ENCODE measurements at places on chromosomes 6 and 20.

- no peak for DNase-seq
Observed at GRCh38 chr6:111119571-111120329, 32.4 kb downstream of the SLC16A10 start.

DNA sequence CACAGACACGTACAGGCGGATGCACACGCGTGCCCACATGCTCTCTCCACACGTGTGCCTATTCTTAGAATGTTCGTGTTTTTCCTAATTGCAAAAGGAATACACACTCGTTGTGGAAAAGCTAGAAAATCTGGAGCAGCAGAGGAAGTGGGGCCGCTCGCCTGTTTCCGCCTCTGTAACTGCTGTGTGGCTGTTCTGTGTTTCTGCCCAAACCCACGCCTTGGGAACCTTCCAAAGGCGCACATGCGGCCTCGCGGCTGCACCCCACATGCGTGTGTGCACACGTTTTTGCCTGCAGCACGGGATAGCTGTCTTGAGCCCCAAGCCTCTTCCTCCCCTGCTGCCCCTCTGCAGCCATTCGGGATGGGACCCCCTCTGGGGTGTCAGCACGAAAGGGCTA lies 12.2 kb downstream of the SLC17A9 start:
- no peak for DNase-seq

DNA sequence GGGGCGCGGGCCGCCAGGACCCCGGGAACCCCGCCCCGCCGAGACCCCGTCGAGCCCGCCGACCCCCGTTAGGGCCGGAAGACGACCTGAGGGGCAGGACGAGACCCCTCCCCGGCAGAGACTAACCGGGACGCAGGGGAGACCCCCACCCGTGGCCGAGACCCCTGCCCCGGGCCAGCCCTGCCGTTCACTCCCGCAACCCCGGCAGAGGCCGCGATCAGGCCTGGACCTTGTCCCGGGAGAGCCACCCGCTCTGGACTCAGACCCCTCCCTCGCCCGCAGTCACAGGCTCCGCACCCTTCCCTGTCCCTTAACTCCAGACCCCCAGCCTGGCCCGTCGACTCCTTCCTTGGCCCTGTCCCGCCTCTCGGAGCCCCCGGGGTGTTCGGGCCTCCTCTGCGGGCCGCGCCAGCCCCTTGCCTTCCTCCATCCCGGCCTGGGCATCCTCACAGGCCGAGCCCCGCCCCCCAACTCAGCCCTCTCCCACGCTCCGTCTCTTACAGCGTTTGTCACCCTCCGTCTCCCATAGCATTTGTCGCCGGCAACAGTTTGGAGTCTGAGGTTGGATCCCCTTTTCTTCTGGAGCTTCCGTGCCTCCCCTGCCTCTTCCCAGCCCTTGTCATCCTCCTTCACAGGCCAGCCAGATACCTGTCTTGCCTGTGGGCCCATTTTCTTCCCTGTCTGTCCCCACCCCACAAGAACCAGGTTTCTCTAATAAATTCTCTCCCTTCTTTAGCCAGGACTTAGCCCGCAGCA lies 569 bp downstream of the TCEA2 start:
- no peak for DNase-seq

GRCh38 chr6:13217206-13217905 lies 111.0 kb downstream of the TBC1D7 start:
- DNase-seq: no peak

DNA sequence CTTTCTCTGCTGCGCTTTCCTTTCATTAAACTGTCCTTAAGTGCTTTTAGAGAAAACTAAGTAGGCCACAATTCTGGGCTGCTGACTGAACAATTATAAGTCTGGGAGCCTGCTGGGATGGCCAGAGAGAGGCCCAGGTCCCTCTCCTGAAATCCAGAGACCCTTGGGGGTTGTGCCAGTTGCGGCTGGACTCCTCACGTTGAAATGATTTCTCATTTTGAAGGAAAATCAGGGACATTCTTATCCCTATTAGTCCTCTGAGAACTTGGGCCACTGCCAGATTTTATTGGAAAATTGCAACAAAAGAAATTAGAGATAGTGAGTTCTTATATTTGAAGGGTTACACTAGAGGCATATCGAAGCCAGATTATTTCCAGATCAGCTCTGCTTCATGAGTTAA lies 145.1 kb downstream of the CLIC5 start:
- DNase-seq: no peak

DNA sequence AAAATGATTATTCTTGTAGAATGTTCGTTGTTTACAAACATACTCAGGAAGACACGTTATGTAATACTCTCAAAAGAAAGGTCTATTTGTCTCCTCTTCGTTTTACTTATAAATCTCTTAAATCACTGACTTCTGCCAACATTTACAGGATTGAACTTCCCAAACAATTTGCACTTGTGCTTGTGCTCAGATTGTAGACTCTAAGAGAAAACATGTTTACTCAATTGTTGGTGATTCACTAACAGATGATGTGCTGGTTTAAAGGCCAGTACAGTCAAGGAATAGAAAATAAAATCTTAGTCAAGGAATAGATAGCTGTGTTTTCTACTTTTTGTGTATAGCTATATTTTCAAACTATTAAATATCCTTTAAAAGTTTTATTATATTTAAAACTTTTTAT lies 172.8 kb downstream of the GJA1 start:
- DNase-seq: no peak

DNA sequence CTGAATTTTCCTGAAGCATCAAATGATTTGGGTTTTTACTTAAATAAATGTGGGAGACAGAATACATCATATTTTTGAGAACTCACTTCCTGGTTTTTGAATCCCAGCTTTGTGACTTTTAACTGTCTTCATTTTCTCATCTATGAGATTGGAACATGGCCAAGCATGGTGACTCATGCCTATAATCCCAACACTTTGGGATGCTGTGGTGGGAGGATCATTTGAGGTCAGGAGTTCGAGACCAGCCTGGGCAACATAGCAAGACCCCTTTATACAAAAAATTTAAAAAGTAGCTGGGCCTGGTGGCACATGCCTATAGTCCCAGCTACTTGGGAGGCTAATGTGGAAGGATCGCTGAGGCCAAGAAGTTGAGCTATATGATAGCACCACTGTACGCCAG lies 122.3 kb downstream of the QKI start:
- DNase-seq: no peak

DNA sequence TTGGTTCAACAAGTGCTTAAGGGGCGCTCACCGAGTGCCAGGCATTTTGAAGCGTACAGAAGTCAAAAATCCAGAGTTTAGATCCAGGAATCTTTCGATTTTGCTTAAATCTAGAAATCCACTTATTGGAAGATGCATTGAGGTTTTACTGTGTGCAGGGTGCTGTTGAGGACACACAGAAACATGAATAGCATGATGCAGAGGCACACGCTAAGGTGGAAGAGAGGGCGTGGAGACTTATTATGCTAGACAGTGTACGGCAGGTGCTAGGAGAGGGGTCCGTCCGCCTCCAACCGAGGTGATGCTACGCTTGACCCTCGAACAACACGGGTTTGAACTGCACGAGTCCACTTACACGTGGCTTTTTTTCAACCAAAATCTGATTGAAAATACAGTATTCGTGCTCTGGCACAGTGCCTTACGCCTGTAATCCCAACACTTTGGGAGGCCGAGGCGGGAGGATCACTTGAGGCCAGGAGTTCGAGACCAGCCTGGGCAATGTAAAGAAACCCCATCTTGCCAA lies 1.0 kb upstream of the KIF13A start:
- DNase-seq: no peak

GRCh38 chr6:148524976-148525375 lies 182.3 kb downstream of the SASH1 start:
- no peak for DNase-seq

DNA sequence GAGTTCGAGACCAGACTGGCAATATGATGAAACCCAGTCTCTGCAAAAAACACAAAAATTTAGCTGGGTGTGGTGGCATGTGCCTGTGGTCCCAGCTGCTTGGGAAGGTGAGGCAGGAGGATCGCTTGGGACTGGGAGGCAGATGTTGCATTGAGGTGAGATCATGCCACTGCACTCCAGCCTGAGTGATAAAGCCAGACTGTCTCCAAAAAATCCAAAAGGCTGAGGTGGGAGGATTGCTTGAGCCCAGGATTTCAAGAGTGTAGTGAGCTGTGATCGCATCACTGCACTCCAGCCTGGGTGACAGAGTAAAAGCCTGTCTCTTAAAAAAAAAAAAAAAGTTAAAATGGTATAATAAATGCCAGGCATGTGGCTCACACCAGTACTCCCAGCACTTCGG lies 1.3 kb upstream of the PTCRA start:
- DNase-seq: no peak

DNA sequence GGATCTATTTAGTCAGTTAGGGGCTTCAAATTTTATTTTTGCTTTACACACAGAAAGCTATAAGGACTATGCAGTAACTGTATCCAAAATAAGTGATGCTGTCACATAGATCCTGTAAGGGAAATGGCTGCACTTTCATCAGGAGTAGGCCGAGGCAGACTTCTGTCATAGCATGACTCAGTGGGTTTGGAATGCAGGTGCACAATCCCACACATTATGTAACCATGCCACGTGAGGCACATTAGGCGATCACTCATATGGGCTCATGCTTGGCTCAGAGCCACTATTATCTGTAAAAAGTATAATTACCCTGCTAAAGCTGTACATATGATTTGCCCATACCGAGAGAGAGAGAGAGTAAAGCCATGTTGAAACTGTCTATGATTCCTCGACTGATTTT lies 1189.4 kb upstream of the EYS start:
- no peak for DNase-seq

- DNase-seq: no peak
Observed at GRCh38 chr20:59027741-59028320, 4.3 kb downstream of the ATP5F1E start.

GRCh38 chr20:16555754-16556153 lies 17.5 kb downstream of the KIF16B start:
- no peak for DNase-seq

- no peak for DNase-seq
Observed at GRCh38 chr20:45456632-45457031, 12.9 kb upstream of the WFDC2 start.

GRCh38 chr20:46324960-46325703 lies 16.8 kb upstream of the CDH22 start:
- DNase-seq: no peak

DNA sequence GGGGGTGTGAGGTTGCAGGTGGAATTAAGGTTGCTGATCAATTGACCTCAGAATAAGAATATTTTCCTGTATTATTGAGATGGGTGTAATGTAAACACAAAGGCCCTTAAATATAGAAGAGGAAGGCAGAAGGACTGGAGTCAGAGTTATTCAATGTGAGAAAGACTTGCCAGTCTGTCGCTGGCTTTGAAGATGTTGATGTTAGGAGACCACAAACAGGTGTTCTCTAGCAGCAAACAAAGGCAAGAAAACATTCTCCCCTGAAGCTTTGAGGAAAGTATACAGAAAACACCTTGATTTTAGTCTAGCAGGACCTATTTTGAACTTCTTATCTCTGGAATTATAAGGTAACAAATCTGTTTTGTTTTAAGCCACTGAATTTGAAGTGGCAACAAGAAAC lies 138.9 kb upstream of the PTPRK start:
- DNase-seq: no peak

- no peak for DNase-seq
Observed at GRCh38 chr6:9007027-9007426, 571.7 kb upstream of the SLC35B3 start.

- no peak for DNase-seq
Observed at GRCh38 chr20:9200620-9201019, 131.7 kb downstream of the PLCB4 start.

GRCh38 chr20:3932277-3932676 lies 43.1 kb downstream of the PANK2 start:
- no peak for DNase-seq

- DNase-seq: no peak
Observed at GRCh38 chr20:57200882-57201695, 65.4 kb downstream of the BMP7 start.

- DNase-seq: no peak
Observed at GRCh38 chr20:44143936-44144335, 43.1 kb downstream of the JPH2 start.

- DNase-seq: no peak
Observed at GRCh38 chr6:39666706-39667489, 58.3 kb downstream of the KIF6 start.

DNA sequence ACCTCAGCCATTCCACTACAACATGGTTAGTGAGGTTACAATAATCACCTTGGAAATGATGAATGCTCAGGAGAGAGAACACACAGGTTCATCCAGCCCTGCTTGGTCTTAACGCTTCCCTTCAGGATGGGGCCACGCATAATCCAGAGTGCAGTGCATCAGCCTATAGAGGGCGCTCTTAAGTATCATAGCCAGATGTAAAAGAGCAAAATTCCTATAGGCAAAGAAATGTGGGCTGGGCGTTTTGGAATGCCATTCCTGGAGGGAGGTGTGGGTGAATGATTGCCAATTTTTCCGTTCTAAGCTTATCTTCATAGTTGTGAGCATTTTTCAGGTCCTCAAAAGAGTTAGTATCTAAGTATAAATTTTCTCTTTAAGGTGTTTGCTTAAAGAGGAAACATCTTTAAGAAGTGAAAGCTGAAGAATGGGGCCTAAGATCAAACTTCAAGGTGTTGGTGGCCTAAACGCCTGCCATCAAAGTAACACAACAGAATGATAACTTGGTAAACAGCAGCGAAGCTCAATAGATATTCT lies 1.8 kb downstream of the RIPOR2 start:
- no peak for DNase-seq

- DNase-seq: no peak
Observed at GRCh38 chr6:16754876-16755275, 6.4 kb downstream of the ATXN1 start.

DNA sequence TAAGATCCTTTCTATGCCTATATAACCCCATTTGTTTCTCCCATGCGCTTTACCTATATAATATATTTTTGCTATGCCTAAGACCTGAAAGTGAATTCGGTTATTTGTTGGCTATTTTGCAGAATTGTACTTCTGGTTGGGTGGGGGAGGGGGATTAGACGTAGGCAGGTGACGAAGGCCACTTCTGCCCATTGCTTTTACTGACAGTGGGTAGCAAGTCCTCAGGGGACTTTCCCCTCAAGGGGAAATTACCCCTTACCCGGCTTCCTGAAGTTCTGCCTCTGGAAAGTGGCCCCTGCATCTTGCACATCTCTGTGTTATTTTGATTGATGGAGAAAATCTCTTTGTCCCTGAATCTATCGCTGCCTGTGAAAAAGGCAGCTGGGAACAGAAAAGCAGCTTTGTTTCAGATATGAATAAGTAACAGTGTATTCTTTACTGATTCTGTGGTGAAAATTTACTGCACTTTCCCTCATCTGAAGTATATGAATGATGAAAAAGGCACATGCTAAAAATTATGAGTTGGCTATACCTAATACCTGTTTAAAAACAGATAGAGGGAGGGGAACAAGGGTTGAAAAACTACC lies 133.9 kb downstream of the UTRN start:
- DNase-seq: no peak

- no peak for DNase-seq
Observed at GRCh38 chr20:59153832-59154231, 9.8 kb upstream of the ZNF831 start.

DNA sequence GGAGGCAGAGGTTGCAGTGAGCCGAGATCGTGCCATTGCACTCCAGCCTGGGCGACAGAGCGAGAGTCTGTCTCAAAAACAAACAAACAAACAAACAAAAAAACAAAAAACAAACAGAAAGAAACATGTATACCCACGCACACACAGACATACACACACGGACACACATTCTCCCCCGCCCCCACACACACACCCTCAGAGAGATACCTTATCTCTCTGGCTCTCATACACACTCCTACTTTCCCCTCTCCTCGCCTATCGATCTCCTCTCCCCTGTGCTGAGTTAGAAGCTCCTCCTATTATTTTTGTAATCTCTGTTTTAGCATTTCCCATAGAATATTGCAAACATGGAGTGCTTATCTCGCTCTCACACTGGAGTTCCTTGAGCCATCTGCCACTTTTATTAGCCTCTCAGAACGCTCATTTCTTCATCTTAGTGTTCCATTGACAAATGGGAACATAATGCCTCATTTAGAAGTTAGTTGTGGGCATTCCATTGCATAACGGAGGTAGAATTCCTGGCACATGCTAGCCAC lies 144.2 kb upstream of the CITED2 start:
- no peak for DNase-seq
